ENCODE measurements at places on chromosomes 3 and 15. TPM values are rescaled to one million over a fixed set of nuclear protein-coding genes. Genes with fewer than 3 reads are reported as not detected.
A peak's percentile ranks its signal among the peaks of the same experiment; 100 is the strongest.

GRCh38 chr15:68700455-68701123, 120.1 kb downstream of the ANP32A start:
- peak; percentile 87 for DNase-seq
- H3K27ac ChIP-seq, result no peak overlapping the region
- H3K36me3 ChIP-seq, result no peaks in the 10 kb centered on the region
- H3K27me3 ChIP-seq, result no peaks in the 10 kb centered on the region

- no peak overlapping the region for H3K4me3 ChIP-seq
- no peaks in the 10 kb centered on the region for H3K27me3 ChIP-seq
- no peaks in the 10 kb centered on the region for H3K36me3 ChIP-seq
- H3K27ac ChIP-seq, result no peak overlapping the region
- DNase-seq, result peak; percentile 49
- H3K4me1 ChIP-seq, result no peaks in the 10 kb centered on the region
Measured at GRCh38 chr15:89002281-89002761, 85.9 kb upstream of the ABHD2 start.

ZBBX gene
- total RNA-seq, result not detected

GRCh38 chr3:190124067-190124466, 3.4 kb upstream of the P3H2 start:
- H3K4me1 ChIP-seq, result no peaks in the 10 kb centered on the region
- no peak overlapping the region for H3K4me3 ChIP-seq
- no peak for DNase-seq

- H3K27me3 ChIP-seq, result no peaks in the 10 kb centered on the region
- no peak for DNase-seq
- no peak overlapping the region for H3K27ac ChIP-seq
- H3K4me1 ChIP-seq, result no peaks in the 10 kb centered on the region
- no peaks in the 10 kb centered on the region for H3K36me3 ChIP-seq
Measured at GRCh38 chr3:32945136-32945535, 6.3 kb upstream of the CCR4 start.

GRK7 gene
- 0.23 TPM for total RNA-seq

DNA sequence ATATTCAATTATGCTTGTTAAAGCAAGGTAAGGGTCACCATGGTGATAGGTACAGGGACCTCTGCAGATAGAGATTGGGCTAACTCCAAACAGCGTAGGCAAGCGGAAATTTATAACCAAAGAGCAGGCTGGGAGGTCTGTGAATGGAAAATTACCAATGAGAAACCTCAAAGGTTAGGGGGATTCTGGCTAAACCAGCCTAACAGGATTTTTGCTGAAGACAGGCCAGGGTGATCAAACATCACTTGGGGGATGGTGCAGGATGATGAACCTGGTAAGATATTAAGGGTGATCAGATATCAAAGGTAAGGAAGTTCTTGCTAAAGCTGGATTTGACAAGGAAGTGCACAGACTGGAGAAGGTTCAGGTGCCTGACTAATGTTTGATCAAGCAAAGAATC, 35.3 kb upstream of the SNRPN start:
- DNase-seq, result no peak
- H3K4me1 ChIP-seq, result no peaks in the 10 kb centered on the region
- no peaks in the 10 kb centered on the region for H3K27me3 ChIP-seq
- H3K4me3 ChIP-seq, result no peak overlapping the region

DNA sequence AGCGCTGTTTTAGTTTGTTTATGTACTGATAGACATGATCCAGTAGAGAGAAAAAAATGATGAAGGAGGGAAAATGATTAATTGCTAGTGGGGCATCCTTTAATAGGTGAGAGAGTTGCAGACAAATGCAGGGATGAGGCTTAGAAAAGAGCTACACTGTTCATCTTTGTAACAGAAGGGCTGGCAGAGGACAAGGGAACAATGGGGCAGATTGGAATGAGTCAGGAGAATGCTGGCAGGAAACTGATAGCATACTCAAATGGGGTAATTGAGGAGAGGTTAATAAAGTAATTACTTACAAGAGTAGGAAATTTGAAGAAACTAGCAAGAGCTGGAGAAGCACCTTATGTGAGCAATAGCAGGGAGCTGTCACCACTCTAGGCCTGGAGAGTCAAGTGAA, 170.9 kb downstream of the OXSM start:
- no peaks in the 10 kb centered on the region for H3K4me1 ChIP-seq
- H3K27ac ChIP-seq, result no peak overlapping the region
- H3K4me3 ChIP-seq, result no peak overlapping the region
- DNase-seq, result no peak

LRRC49 gene
- 15.2 TPM for total RNA-seq

MKRN2OS gene
- not detected for total RNA-seq

GRCh38 chr3:116474032-116474780, 28.9 kb upstream of the LSAMP start:
- H3K27me3 ChIP-seq, result no peaks in the 10 kb centered on the region
- no peaks in the 10 kb centered on the region for H3K36me3 ChIP-seq
- DNase-seq, result no peak
- H3K4me1 ChIP-seq, result peaks cover 2% of the 10 kb centered on the region
- no peak overlapping the region for H3K27ac ChIP-seq

GRCh38 chr15:78193731-78194567, 40.4 kb downstream of the ACSBG1 start:
- H3K36me3 ChIP-seq, result no peaks in the 10 kb centered on the region
- no peak overlapping the region for H3K4me3 ChIP-seq
- H3K27me3 ChIP-seq, result no peaks in the 10 kb centered on the region
- H3K27ac ChIP-seq, result no peak overlapping the region

CAND2 gene
- 24.4 TPM for total RNA-seq

GRCh38 chr15:50260969-50261496, 4.5 kb downstream of the HDC start:
- no peaks in the 10 kb centered on the region for H3K36me3 ChIP-seq
- no peaks in the 10 kb centered on the region for H3K27me3 ChIP-seq

DNA sequence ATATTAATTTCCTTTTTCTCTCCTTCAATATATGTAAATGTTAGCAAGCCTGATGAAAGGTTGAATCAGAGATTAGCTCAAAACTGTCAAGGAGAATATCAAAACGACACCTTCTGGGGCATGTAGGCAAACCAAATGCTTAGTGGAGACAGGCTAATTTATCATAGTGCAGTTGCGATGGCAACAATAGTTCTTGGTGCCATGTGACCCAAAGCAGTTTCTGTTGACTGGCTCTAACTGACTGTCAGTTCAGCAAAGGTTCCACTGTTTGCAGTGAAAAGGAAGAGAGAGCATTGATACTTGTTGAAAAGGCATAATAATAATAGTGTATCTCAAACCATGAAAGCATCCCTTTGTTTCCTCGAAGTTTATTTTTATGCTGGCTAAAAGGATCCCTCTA, 513.9 kb downstream of the NLGN1 start:
- H3K27ac ChIP-seq, result no peak overlapping the region
- no peak for DNase-seq
- H3K36me3 ChIP-seq, result no peaks in the 10 kb centered on the region

GRCh38 chr15:101313041-101313761, 18.2 kb upstream of the SNRPA1 start:
- H3K27me3 ChIP-seq, result no peaks in the 10 kb centered on the region
- no peaks in the 10 kb centered on the region for H3K36me3 ChIP-seq
- H3K4me1 ChIP-seq, result no peaks in the 10 kb centered on the region
- H3K27ac ChIP-seq, result no peak overlapping the region
- DNase-seq, result peak; percentile 48

DNA sequence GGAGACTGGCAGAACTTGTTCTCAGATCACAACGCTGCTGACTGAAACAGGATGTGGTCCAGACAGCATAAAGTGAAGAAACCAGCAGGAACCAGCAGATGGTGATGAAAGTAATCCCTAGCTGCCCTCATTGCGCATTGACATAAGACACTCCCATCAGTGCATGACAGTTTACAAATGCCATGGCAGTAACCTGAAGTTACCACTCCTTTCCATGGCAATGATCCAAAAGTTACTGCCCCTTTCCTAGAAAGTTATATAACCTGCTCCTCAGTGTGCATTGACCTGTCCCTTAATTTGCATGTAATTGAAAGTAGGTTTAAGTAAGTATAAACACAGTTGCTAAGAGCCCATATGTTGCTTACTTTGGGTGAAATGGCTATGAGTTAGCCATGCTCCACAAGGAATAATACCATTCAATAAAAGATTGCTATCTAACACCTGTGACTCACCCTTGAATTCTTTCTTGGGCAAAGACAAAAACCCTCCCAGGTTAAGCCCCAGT, 149.1 kb upstream of the CD96 start:
- no peaks in the 10 kb centered on the region for H3K27me3 ChIP-seq
- no peaks in the 10 kb centered on the region for H3K4me1 ChIP-seq
- DNase-seq, result no peak
- no peak overlapping the region for H3K27ac ChIP-seq
- no peaks in the 10 kb centered on the region for H3K36me3 ChIP-seq

ZKSCAN7 gene
- 6.2 TPM for total RNA-seq

DNA sequence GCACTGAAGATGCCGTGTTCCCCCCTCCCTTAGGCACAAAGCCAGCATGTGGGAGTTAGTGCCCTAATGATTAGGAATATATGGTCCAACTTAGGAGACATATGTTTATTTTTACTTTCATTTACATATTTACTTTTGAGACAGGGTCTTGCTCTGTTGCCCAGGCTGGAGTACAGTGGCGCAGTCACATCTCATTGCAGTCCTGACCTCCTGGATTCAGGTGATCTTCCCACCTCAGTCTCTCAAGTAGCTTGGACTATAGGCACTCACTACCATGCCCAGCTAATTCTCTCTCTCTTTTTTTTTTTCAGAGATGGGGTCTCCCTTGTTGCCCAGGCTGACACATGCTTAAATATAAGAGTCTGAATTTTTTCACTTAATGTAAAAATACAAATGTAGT, 51.6 kb upstream of the TBC1D23 start:
- H3K4me1 ChIP-seq, result no peaks in the 10 kb centered on the region
- no peak overlapping the region for H3K4me3 ChIP-seq
- no peak overlapping the region for H3K27ac ChIP-seq
- H3K36me3 ChIP-seq, result no peaks in the 10 kb centered on the region

MRPL46 gene
- 14.1 TPM for total RNA-seq

- no peak for DNase-seq
- H3K36me3 ChIP-seq, result no peaks in the 10 kb centered on the region
- H3K4me1 ChIP-seq, result peaks cover 5% of the 10 kb centered on the region
- no peaks in the 10 kb centered on the region for H3K27me3 ChIP-seq
- no peak overlapping the region for H3K4me3 ChIP-seq
Measured at GRCh38 chr3:113247675-113248458, 36.5 kb downstream of the BOC start.

DNA sequence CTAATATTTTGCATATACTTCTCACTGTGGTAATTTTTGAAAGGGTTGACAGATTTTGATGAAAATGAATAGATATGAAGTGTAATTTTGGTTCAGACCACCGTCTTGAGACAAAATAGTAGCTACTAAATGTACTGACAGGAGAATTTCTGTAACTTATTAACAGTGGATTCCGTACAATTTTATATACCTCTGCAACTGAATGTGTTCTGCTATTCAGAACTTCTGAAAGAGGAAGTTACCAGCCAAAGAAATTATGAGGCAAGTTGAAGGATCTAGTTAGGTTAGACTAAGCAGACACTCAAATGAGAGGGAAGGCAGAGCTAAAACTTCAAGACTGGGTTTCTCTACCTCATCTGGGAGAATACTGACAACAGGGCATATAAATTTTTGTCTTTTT, 29.4 kb downstream of the GAP43 start:
- no peak for DNase-seq
- H3K27me3 ChIP-seq, result no peaks in the 10 kb centered on the region
- no peaks in the 10 kb centered on the region for H3K4me1 ChIP-seq

- H3K27me3 ChIP-seq, result no peaks in the 10 kb centered on the region
- no peak overlapping the region for H3K4me3 ChIP-seq
- DNase-seq, result no peak
- no peaks in the 10 kb centered on the region for H3K4me1 ChIP-seq
- H3K36me3 ChIP-seq, result no peaks in the 10 kb centered on the region
Measured at GRCh38 chr3:141699897-141700296, 38.2 kb upstream of the RNF7 start.

DNA sequence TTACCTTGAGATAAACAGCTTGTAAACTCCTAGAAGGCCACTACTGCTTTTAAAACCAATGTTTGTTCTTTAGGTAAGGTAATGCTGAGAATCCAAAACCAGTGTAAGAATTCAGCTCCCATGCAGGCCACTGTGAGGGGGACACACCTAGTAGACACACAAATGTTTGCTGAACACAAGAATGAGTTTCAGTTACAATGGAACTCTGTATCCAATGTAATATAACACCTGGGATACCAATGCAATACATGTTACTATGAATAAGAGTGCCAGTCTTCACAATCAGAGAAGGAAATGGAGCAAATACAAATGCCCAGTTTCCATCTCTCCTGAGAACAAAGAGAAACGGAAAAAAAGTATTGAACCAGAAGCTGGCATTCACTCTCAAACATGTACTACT, 65.9 kb downstream of the IGF2BP2 start:
- H3K36me3 ChIP-seq, result no peaks in the 10 kb centered on the region
- H3K4me1 ChIP-seq, result no peaks in the 10 kb centered on the region
- H3K27me3 ChIP-seq, result no peaks in the 10 kb centered on the region
- no peak for DNase-seq

GRCh38 chr3:107250221-107250620, 127.0 kb upstream of the CCDC54 start:
- no peak overlapping the region for H3K27ac ChIP-seq
- H3K27me3 ChIP-seq, result no peaks in the 10 kb centered on the region
- H3K4me1 ChIP-seq, result no peaks in the 10 kb centered on the region
- DNase-seq, result no peak
- no peaks in the 10 kb centered on the region for H3K36me3 ChIP-seq

DNA sequence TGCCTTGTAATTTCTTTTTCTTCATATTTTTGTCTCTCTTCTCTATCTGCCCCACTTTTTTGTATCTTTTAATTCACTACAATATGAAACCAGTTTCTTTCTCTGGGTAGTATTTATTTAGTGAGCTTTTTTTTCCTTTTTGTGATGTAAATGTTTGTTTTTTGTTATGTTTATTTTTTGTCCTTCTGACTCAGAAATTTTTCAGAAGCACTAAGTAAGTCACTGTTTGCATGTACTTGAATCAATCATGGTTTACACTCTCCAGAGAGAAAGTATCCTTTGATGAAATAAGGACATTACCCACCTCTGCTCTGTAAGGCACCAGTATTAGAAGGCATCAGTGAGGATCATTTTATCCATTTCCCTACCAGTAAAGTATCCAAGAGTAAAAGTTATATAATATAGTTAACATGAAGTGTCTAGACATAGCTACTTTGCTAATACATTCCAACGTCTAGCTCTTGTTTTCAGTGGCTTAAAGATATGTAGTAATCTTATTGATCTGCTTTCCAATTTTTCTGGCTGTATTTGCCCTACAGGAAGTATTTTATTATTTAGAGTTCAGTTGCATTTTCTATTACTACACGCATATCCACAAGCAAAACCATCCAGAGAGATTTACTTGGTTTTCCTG, 25.4 kb downstream of the FILIP1L start:
- H3K4me3 ChIP-seq, result no peak overlapping the region
- no peaks in the 10 kb centered on the region for H3K4me1 ChIP-seq
- no peaks in the 10 kb centered on the region for H3K27me3 ChIP-seq
- H3K36me3 ChIP-seq, result no peaks in the 10 kb centered on the region

GRCh38 chr3:41199866-41200668, 762 bp downstream of the CTNNB1 start:
- H3K27ac ChIP-seq, result peak overlapping the region; percentile 28
- peak overlapping the region; percentile 98 for H3K4me3 ChIP-seq
- H3K4me1 ChIP-seq, result peaks cover 3% of the 10 kb centered on the region
- H3K36me3 ChIP-seq, result no peaks in the 10 kb centered on the region
